Mononuclear cell (primary cell): ENCODE measurements at places on chromosomes 2 and 18. TPM values are rescaled to one million over a fixed set of nuclear protein-coding genes. Genes with fewer than 3 reads are reported as not detected.

Gene KIF1A
- not detected for total RNA-seq

Gene NT5C1B
- not detected for total RNA-seq

Gene UGT1A5
- total RNA-seq, result not detected

Gene PTPRN
- 1.3 TPM for total RNA-seq

Gene ACVR1C
- total RNA-seq, result 4.1 TPM

Gene ACOXL
- total RNA-seq, result 0.10 TPM

Gene RBMS1
- total RNA-seq, result 76.3 TPM

Gene DQX1
- total RNA-seq, result not detected

Gene MFSD6
- total RNA-seq, result 77.1 TPM

Gene IL1R2
- total RNA-seq, result 1.4 TPM

Gene CRYGD
- total RNA-seq, result not detected

Gene RNU2-63P
- not detected for total RNA-seq

Gene ZNF396
- total RNA-seq, result 0.52 TPM

Gene SCN9A
- total RNA-seq, result 0.63 TPM

Gene MOGAT1
- total RNA-seq, result not detected

Gene TMEM185B
- 17.5 TPM for total RNA-seq

Gene SLC66A2
- 26.9 TPM for total RNA-seq

Gene TEKT4
- total RNA-seq, result not detected

Gene NDC80
- total RNA-seq, result 8.6 TPM

Gene ZNF521
- 1.0 TPM for total RNA-seq

Gene PTH2R
- total RNA-seq, result 0.21 TPM

Gene REEP1
- total RNA-seq, result 0.63 TPM

Gene SLC5A7
- total RNA-seq, result under 0.01 TPM

Gene RAD51AP2
- not detected for total RNA-seq

Gene B3GNT7
- 6.5 TPM for total RNA-seq

Gene PROM2
- total RNA-seq, result 0.31 TPM

Gene EVA1A
- 0.84 TPM for total RNA-seq

Gene RUFY4
- 1.0 TPM for total RNA-seq

Gene SCN2A
- under 0.01 TPM for total RNA-seq

Gene HNRNPLL
- total RNA-seq, result 34.8 TPM

Gene REG3G
- total RNA-seq, result not detected

Gene LRATD1
- under 0.01 TPM for total RNA-seq

Gene SMYD1
- under 0.01 TPM for total RNA-seq

Gene CDK5R2
- total RNA-seq, result not detected

Gene MRPS5
- 14.5 TPM for total RNA-seq

Gene C2orf81
- 0.94 TPM for total RNA-seq

Gene CKAP2L
- 0.21 TPM for total RNA-seq

Gene TANC1
- 0.21 TPM for total RNA-seq

Gene PIEZO2
- total RNA-seq, result 0.21 TPM

Gene TMEFF2
- not detected for total RNA-seq

Gene PSMA8
- total RNA-seq, result 0.42 TPM

Gene SH3RF3
- total RNA-seq, result 2.2 TPM

Gene DIPK1C
- not detected for total RNA-seq

Gene ZAP70
- total RNA-seq, result 137 TPM

Gene SERPINB2
- total RNA-seq, result 143 TPM

Gene FSHR
- total RNA-seq, result not detected

Gene SERPINB3
- not detected for total RNA-seq

Gene GAREM2
- 1.0 TPM for total RNA-seq

Gene CD8B2
- total RNA-seq, result 0.73 TPM

Gene TCF23
- total RNA-seq, result not detected
